Stimulated activated CD4-positive, alpha-beta T cell treated with anti-CD3 and anti-CD28 coated beads, Interleukin-15, amount 100 ng/mL, for 48 hours (primary cell): ENCODE measurements at places on chromosomes 6 and 20.
A peak's percentile ranks its signal among the peaks of the same experiment; 100 is the strongest.

DNA sequence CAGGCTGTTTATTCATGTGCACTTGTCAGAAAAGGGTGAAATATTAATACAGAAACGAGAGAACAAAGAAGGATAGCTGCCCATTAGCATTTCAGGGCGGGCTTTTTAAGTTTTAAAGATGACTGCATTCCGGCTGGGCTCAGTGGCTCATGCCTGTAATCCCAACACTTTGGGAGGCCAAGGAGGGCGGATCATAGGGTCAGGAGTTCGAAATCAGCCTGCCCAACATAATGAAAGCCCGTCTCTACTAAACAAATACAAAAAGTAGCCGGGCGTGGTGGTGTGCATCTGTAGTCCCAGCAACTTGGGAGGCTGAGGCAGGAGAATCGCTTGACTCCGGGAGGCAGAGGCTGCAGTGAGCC is 130.5 kb downstream of the HFE start:
- no peak for DNase-seq

DNA sequence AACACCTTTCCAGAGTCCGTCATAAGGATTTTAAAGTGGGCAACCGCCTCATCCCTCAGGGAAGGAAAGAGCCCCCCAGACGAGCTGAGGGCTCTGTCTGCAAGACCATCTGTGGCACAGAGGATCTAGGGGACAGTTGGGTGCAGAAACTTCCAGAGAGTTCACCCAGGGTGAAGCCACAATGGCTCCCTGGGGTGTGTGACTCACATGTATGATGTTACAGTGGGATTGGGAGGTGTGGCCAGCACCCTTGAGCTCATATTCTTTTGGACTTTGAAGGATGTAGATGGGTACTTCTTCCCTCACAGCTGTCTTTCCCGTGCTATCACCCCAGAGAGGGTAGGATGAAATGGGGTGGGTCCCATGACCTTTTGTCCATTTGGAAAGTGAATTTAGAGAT is 95.5 kb downstream of the NCR2 start:
- DNase-seq, result no peak

DNA sequence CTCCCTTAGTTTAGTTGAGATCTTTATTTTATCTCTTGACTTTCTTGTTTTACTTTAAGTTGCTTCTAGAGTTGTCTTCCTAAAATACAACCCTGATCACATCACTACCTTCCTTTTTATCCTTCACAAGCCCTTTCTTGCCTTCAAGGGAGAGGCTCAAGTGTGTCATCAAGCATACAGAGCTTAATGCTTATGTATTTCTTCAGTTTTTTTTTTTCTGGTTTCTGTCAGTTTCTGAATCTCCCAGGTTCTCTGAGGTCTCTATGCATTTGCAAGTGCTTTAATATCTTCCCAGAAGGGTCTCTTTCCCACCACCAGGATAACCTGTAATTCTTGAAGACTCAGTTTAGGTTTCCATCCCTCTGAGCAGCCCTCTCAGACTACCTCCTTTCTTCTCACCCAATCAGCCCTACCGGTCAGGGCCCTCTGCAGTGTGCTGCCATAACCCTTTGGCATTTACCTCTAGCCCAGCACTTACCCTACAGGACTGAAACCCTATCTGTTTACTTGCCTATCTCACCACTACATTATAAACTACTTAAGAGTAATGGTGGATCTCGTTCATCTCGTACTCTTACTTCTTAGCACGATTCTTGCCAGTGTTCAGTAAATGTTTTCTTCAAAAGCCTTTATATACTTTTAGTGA is 36.9 kb downstream of the EYA4 start:
- DNase-seq, result no peak

GRCh38 chr6:136387316-136387715 is 97.7 kb upstream of the BCLAF1 start:
- DNase-seq, result no peak

- no peak for DNase-seq
Measured at GRCh38 chr6:84967389-84967788, 203.0 kb upstream of the TBX18 start.

- no peak for DNase-seq
Measured at GRCh38 chr6:166934174-166934573, 22.2 kb downstream of the RNASET2 start.

DNA sequence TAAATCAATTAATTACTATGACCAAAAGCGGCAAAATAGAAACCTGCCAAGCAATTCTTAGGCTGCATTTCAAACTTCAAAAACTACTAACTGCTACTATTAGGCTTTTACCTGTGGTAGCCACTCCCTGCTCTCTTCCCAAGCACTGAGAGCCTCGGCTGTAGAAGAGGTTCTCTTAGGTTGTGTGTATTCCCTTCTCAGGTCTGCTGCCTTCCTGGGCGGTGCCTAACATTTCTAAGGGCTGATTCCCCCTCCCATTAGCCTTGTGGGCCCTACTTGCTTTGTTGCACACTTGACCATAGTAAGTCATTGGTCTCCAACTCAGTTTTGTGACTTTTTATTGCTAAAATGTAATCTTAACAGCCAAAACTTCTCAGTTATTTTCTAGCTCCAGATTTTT is 146.1 kb upstream of the C6orf118 start:
- DNase-seq, result no peak

GRCh38 chr6:89605861-89606260 is 32.7 kb downstream of the LYRM2 start:
- DNase-seq, result no peak

DNA sequence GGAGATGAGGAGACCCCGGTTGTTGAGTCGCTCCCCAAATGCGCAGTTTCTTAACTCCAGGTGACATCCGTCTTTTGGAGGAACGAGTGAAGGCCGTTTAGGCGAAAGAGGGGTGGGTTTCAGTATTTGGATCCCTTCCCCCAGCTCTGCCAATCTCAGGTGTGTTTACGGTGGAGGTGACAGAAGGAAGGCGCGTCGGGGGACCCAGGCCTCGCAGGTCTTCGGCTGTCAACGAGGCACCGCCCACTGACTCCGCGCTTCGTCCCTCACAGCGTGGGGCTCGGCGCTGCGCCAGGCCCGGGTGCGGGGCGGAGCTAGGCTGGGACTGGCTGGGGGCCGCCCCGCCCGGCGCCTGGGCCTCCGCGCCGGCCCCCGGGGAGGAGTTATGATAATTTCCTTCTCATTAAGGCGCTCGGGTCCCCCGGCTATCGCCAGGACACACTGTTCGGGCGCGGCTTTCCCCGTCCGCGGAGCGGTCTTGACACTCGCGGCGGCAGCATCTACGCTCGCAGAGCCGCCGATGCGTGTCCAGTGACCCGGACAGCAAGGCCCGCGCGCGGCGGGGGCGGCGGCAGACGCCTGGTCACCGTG is at the start of gene TFAP2C:
TSS of gene TFAP2C (plus strand) at position 434 of the 591 bp plus-strand sequence. CDS start 239 bp downstream, outside the sequence.
- no peak for DNase-seq

GRCh38 chr20:25318471-25319240 is 70.8 kb downstream of the PYGB start:
- DNase-seq, result no peak

DNA sequence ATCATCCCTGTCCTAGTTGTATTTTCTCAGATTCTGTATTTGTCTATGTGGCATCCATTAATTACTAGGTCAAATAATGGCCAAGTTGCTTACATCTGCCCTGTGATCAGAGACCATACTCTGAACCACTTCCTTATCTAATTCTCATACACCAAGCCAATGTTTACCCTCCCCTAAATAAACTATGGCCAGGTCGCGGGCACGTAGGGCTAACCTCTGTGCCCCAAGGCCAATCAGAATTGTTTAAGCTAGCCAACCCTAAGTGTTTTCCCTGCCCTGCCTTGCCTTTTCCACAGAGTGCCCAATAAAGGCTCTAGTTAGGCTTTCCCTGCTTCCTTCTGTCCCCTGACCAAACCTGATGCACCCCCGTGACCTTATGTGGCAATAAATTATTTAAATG is 2.8 kb upstream of the CALHM4 start:
- DNase-seq, result no peak

DNA sequence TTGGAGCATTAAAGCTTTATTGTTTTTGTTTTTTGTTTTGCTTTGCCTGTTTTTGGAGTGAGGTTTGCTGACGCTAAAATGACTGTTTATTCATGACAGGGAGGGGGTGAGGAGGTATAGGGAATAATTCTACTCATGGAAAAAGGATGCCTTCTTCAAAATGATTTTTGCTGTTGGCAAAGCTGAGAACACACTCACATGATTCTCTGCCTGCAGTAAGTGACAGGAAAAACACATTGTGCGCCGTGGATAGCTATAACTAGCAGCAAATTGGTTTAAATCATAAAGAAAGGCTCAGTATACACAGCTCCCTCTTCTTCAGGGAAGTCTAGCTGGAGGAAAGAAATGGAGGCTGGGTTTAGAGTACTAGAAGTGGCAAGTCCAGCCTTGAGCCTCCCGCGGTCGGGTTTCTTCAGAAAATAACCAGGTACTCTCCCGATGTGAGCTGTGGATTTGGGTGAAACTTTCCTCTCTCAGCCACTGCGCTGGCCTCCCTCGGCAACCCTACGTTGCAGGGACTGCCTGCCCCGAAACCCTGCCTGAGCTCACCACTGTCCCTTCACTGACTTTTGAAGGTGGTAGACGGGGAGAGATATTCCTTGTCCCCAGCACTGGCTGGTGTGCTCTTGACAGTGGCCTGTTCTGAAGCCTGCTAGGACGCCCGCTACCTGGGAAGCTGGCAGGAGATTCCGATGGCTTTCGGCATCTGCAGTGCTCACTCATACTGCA is 278.2 kb downstream of the NRN1 start:
- DNase-seq, result no peak

- no peak for DNase-seq
Measured at GRCh38 chr6:80477591-80477990, 371.1 kb downstream of the BCKDHB start.

GRCh38 chr6:160328447-160328846 is 19.7 kb upstream of the SLC22A3 start:
- DNase-seq, result no peak

- DNase-seq, result peak; percentile 29
Measured at GRCh38 chr6:32664827-32665362, 1.6 kb downstream of the HLA-DQB1 start.

DNA sequence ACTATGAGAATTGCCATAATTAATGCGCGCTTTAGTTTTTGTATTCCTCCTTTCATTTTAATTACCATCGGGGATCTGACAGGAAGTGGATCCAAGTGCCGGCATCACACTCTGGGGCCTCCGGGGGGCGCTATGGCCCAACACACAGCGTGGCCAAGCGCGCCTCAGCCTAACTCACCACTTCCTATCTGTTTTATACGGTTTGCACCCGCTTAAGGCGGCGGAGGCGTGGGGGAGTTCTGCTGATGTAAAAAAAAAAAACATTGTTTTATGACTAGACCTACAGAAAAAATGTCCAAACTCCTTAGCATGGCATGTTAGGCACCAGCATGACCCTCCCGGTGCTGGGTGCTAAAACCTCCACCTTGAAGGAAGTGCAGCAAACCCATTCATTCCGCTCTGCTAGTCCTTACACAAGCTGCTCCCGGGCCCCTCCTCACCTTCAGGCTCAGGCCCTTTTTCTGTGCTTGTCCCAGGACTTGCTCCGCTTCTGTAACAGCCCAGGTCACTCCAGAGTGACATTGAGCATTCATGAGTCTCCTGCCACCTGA is 4.5 kb upstream of the EBF4 start:
- DNase-seq, result peak; percentile 56

DNA sequence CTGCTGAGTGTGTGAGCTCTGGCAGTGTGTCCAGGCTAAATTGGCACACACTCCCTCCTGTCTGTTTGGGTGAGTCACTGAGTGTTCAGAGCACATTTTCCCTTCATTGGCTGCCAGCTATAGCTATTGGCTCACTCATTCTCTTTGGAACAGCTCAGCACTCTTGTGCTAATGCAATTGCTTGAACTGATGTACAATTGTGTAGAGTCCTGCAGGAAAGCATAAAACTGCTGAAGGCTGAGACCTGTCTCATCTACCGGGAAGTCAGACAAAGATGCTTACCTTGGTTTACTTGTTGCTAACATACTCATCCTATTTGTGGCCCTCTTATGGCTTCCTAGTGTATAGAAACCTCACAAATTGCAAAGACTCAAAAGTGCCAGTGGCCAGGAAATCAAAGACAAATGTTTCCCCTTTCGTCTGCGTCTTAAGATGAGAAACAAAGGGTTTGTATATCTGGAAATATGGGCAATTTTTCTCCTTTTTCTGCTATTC is 351.0 kb downstream of the BCKDHB start:
- no peak for DNase-seq

- no peak for DNase-seq
Measured at GRCh38 chr6:122817766-122818165, 28.7 kb downstream of the SMPDL3A start.

DNA sequence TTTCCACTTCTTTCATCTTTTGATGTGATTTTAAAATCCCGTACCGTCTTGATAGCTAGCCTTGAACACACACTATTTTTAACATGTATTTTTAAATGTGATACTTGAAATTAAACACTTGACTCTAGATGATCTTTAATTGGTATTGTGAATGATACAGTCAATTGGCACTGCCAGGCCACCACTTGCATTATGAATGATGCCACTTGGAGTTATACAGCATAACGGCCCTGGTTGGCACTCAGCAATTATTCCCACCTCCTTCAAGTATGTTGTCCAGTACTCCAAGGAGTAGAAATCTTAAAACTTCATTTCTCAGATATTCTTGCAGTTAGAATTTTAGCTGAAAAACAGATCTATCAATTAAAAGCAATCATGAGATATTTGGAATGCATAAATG is 62.9 kb downstream of the TENT5A start:
- DNase-seq, result no peak

DNA sequence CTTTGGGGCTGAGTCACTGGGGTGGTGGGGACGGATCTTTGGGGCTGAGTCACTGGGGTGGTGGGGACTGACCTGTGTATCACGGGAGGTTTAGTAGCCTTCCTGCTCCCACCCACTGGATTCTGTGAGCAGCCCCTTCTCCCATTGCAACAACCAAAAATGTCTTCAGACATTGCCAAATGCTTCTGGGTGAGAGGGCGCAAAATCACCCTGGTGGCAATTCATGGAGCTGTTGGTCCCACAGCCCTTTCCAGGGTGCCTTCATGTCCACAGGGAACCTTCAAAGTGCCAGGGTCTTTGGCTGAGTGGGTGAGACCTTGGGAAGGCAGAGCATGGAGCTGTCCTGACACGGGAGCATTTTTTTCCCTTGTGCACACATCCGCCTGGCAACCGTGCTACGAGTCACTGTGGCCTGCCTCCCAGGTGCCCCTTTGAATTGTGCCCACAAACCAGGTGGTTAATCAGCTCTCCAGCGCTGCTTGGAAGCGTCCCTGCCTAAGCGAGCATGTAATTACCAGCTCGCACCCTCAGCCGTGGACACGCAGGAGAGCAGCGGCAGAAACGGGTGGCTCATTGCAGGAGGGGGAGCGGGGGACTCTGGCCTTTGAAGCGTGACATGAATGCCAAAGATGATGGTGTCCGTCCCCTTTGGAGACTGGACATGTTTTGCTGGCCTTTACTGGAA is 27.4 kb upstream of the APCDD1L start:
- no peak for DNase-seq
